ENCODE measurements at places on chromosomes 2 and 18.

DNA sequence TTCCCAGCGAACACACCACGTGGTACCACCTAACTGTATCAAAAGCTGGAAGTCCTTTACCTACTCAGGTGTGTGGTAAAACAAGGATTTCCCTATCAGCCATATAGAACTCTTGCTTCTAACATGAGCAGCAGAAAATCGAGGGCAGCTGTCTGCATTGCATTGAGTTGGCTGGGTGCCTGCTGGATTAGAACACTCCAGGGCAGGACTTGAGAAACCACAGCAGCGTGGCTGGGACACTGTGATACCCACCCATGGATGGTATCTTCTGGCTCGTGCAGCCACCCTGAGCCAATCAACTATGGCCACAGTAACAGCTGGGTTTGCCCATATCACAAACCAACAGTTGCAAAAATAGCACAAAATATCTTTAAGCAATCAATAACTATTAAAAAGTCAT lies 188.3 kb downstream of the FBXO15 start:
- DNase-seq, result no peak

DNA sequence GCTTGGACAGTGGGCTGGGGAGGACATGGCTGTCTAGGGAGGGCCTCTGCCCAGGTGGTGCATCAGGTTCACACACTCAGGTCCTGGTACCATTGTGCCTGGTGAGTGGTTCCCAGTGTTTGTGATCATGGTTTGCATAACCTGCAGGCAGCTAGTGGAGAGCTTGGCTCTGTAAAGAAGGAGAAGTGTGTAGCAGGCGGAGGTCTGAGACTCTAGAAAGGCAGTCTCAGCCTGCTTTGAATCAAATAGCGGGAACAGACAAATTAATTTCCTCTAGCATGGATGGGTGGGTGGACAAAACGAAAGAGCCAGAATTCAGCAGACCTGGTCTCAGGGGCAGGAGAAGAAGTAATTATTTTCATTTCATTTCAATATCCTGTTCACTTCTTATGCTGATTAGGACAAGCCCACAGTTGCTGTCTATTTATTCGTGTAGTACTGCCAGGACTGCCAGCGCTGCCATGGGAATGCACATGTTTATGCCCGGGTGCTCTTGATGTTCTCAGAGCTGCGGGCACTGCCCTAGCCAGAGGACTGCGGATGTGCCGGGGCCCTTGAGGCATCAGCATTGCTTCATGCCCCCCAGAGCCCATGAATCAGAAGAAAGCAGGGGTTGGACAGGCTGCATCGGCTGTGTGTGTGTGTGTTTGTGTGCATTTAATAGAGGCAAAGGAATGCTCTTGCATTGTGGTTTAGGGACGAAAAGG lies 45.4 kb upstream of the DLX2 start:
- no peak for DNase-seq

- DNase-seq, result no peak
Measured at GRCh38 chr18:75475228-75475627, 47.7 kb upstream of the SMIM21 start.

GRCh38 chr2:149622343-149622742 lies 34.8 kb upstream of the MMADHC start:
- no peak for DNase-seq

DNA sequence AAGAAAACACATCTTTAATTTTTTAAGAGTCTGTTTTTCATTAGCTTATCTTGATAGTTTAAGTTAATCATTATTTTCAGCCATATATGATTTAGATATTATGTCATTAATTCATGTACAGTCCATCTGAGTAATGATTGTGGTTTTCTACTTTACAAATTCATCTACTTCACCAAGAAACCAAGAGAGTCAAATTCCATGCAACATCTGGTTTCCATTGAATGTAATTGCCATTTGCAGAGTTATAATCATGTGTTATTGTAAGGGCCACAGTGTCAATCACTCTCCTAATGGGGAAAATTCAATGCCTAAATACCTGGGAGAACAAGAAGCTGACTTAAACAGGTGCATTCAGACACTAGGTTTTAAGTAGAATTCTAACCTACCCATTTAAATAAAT lies 217.2 kb upstream of the OSR1 start:
- no peak for DNase-seq

- DNase-seq, result no peak
Measured at GRCh38 chr2:30688956-30689401, 118.3 kb downstream of the CAPN13 start.

GRCh38 chr2:3913166-3913565 lies 209.8 kb downstream of the DCDC2C start:
- no peak for DNase-seq

DNA sequence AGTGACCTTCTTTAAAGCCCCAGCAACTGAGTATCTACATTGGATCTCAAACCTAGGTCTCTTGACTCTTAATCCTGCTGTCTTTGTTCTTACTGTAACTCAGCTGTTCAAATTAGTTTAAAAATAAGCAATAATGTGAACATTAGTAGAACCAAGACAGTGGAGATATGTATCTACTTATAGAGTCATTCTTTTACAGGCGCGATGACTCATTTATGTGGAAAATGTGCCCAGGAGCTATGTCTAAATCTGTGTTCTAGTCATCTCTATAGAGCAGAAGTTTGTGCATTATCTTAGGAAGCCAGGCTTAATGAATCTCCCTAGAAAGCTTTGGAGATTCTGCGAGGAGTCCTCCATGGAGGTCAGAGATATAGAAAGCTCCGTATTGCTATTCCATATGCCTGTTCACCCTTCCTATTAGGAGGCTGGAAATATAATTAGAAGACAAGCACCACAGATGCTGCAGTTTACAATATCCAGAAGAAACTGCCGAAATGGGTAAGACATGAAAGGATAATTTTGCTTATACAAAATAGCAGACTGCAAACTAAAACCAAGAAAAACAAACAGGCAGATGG lies 211.6 kb downstream of the TRIB2 start:
- DNase-seq, result no peak

- DNase-seq, result no peak
Measured at GRCh38 chr18:60865801-60866200, 467.4 kb upstream of the CDH20 start.

DNA sequence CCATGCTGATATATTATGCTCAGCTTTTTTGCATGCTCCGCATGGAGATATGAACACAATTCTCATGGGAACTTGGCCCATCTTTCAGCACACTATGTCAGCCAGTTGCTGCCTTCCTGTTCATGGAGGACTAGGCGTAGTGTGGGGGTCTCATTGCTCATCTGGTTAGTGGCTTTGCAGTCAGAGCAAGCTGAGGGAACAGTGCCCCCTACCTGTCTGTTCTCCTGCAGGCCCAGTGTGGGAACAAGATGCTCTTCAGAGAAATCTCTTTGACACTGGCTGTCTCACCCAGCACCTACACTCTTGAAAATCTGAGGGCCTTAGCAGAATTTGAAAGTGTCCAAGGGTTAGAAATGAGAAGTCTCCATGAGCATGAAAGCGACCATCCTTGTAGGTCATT lies 47.1 kb downstream of the SPTBN1 start:
- DNase-seq, result peak; percentile 8

DNA sequence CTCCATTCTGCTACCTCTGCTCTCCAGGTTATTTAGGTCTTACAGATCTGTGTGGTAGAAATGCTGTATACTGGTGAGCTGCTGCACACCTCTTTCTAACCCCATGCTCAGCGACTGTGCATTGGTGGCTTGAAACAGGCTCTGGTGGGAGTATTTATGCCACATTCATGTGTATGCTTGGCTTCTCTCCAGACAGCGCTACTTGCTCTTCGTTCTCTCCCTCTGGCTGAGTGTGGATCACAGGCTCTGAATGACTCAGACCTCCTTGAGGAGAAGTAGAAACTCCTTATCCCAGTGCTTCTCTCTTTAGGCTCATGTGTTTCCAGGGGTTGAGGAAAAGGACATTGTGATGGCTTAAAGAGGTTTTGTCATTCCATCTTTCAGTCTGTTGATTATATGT lies 54.9 kb downstream of the FHOD3 start:
- no peak for DNase-seq

- no peak for DNase-seq
Measured at GRCh38 chr2:122009561-122009960, 254.1 kb downstream of the TSN start.

DNA sequence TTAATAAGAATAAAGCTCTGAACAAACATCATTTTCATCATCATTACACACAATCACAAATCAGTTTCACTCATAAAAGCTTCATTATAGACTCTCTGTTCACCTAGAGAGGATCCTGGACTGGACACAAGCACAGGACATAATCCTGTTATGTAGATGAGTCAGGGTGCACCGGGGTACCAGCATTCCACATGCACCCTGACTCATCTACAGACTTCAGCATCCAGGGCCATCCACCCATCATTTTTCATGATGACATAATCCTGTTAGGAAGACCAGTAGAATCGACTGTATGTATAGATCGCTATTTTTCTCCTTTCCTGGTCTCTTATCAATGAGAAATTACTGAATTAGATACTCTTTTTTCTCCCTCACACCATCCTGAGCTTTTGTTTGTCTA lies 73.7 kb upstream of the PIK3C3 start:
- DNase-seq, result no peak

DNA sequence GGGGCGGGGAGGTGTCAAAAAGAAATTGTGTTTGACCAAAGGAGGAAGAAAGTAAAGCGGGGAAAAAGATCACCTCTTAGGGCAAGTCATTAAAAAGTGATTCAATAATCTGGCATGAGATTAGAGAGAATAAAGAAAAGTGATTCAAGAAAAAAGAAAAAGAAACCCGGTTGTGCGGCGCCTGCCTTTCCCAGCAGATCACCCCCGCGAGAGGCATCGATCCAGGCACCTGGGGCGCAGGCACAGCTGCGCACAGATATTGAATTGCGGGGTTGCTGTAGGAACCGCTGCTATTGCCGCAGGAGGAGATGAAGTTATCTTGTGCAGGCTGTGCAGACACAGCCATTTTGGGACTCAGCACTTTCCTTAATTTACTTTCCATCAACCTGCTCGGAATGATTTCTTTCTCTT lies 71.2 kb downstream of the PLB1 start:
- no peak for DNase-seq

- DNase-seq, result no peak
Measured at GRCh38 chr2:121094101-121094500, 190.9 kb downstream of the TFCP2L1 start.

DNA sequence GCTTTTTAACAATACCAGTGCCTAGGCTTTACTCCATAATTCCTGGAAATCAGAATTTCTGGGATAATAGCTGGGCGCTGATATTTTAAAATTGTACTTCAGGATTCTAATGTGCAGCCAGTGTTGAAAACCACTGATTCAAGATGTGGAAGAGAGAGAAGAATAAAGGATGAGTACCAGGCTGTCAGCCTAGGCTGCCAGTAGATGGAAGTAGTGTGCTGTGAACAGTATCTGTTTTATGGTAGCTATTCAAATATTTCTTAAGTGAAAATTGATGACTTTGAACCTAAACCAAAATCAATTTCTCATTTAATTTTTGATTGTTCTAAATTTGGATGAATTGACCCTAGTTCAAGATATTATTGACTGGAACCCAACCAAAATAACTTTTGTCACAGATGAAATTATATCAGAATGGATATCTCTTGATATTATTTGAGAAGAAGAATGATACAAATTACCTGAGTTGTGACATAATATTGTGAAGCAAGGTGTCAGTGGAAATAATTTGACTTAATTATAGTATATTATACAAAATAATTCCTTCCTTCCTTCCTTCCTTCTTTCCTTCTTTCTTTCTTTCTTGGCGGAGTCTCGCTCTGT lies 88.0 kb downstream of the COMMD1 start:
- no peak for DNase-seq

DNA sequence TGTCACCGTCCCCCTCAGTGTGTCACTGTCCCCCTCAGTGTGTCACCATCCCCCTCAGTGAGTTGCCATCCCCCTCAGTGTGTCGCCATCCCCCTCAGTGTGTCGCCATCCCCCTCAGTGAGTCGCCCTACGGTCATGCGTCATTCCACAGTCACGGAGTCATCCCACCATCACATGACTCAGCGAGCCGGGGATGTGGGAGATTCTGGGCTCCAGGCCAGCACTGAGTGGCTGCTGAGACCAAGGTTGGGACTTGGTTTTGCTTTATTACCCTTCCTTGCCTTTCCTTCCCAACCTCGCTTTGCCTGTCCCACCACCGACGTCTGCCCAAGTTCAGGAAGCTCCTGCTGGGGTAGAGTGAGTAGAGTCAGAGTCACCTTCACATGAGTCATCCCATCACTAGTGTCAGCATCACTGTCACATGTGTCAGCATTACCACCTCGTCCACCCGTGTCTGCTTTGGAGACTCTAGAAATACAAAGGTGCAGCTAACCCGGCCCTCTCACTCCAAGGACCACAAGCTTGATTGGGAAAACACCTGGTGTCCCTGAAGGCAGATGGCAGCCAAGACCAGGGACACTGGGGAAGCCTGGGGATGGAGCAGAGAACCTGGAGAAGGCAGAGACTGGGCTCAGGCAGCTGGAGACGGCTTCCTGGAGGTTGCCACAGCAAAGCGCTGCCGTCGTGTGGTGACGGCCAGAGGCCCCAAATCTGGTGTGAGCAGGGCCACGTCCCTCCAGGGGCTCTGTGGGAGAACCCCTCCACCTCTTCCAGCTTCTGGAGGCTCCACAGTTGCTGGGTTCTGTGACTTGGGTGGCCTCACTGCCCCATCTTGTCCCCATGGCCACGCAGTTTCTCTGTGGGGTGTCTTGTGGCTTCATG lies 485.2 kb upstream of the SALL3 start:
- no peak for DNase-seq

GRCh38 chr18:78875016-78875777 lies 104.4 kb upstream of the SALL3 start:
- DNase-seq, result peak; percentile 24

DNA sequence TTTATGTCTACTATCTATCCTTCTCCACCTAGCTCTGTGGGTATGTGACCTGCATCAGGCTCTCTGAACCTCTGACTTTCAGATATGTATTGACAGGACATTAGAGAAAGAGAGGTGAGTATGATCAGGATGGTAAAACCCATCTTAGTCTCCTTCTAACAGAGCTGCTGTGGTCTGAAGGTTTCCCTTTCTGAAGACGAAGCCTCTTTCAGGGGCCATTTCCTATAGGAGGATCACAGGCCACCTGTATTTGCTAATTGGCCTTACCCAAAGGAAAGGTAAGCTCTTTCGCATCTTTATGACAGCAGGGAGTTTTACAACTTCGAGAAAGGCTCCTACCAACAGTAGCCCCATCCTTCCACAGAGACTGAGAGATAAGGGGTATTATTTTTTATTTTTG lies 442.9 kb downstream of the KCNJ3 start:
- no peak for DNase-seq

- no peak for DNase-seq
Measured at GRCh38 chr2:170887896-170888295, 41.2 kb upstream of the GORASP2 start.

DNA sequence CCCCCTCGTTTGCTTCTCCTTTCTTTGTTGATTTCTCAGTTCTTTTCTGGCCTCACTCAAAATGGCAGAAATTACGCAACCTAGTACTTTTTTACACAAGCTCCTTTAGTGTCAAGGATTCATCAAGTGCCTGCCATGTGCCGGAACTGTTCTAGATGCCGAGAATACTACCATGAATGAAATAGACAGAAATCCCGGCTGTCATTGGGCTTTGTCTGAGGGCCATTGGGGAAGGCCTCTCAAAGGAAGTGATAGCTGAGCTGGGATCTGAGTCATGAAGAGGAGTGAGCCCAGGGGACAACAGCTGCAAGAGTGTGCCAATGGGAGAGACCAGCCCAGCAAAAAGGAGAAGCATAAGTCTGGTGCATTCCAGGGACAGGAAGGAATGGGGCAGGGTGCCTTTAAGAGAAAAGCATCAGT lies 34.3 kb upstream of the PPP1CB start:
- DNase-seq, result no peak
